Stimulated activated CD8-positive, alpha-beta memory T cell treated with anti-CD3 and anti-CD28 coated beads, Interleukin-4, amount 100 ng/mL, for 1 hour (primary cell): ENCODE measurements at places on chromosomes 3 and 15.

DNA sequence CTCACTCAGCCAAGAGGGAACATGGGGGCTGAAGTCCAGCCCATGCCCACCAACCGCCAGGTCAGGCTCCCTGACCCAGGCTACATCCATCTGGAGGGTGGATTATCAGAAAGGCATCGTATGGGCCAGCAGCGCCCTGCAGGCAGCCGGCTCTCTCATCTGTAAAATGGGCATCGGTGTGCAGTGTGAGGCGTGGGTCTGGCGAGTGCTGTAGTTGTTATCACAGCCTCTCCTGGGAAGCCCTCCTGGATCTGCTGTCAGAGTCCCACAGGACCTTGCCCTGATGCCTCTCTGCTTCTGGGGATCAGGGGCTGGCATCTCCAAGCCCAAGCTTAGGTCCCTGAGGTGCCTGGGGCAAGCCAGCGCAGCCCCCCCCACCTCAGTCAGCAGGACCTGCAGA lies 27.4 kb downstream of the CFAP100 start:
- no peak for DNase-seq

- DNase-seq = no peak
These were observed 4.2 kb downstream of the SMAD6 start for GRCh38 chr15:66706225-66706732.

DNA sequence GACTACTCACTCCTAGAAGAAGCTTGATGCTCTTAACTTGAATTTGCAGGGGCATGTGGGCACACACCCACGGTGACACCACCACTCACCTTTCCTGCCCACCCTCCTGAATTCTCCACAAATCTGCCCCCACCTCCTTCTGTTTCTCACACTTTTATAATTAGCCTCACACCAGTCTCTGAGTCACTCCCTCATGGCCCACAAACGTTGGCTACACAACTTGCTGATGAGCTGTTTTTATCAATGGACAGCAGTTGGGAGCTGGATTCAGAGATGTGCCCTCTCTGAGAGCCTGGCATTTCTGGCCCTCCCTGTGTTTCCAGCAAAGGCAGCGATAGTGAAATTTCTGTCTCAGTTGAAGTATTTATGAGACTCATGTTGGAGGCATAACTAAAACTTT lies 1.3 kb downstream of the COLQ start:
- DNase-seq = no peak

DNA sequence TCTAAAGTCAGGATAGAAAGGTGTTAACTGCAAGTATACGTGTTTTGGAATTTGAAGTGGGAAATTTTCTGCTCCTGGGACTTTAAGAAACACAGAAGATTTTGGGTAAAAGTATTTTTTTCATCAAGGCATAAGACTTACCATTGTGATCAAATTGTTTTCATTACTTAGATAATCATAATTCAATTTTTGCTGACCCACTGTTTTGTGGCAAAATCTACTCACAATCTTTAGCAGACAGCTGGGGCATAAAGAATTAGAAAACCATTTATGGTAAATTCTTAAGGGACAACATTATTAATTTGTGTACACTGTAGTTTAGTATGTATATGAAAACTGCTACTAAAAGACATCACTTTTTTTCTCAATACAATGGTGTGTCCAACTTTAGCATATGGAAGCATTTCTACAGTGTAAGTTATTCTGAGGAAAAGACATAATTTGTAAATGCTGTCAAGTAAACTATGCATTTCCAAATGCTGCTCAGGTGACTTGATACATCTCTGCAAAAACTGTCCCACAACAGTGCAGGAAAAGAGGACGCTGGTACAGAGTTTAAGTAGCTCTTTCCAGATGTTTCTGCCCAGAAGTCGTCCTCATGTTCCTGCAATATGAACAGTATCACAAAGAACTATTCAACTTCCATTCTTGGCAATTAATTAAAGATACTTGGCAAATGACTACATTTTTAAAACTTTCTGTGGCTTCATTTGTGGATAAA lies 52.3 kb downstream of the THSD4 start:
- no peak for DNase-seq

DNA sequence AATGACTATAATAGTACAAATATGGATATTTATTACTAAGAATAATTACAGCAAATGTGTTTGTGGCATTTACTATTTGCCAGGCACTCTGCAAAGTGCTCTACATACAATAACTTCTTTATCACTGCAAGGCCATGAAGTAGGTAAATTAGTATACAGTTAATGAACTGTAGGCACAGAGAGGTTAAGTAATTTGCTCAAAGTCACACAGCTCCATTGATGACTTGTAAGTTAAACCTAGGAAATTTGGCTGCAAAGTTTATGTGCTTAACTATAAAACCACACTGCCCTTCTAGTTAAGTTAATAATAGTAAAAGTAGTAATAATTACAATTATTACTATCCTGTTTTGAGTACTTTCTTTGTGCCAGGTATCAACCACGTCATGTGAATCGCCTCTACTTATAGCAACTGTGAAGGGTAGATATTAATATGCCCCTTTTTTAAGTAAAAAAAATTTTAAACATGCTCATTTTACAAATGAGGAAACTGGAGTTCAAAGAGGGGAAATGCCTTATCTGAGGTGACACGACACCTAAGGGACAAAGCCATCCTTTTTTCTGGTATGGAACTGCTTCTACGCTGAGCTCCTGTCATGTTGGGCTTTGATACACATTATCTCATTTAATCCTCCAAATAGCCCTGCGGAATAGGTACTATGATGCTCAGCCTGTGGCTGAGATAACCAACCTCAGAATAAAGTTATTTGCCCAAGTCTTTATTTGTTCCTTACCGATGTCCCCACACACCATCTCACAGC lies 8.5 kb downstream of the BHLHE40 start:
- DNase-seq = no peak

DNA sequence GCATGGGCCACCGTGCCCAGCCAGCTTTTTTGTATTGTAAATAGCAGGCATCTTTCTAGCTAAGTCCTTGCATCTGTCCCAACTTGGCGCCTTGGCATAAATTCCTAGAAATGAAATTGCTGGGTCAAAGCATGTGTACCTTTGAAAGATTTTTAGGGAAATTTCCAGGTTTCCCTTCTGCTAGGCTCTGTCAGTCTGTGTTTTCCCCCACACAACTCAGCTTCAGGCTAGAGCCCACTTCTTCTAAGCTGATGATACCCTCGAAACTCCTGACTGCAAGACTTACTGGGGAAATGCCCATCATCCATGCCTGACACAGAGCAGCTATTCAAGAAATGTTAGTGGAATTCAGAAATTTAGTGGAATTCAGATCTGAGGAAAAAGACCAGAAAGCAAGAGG lies 10.8 kb upstream of the RPL32 start:
- DNase-seq = no peak

GRCh38 chr3:119856695-119857094 lies 74.8 kb downstream of the NR1I2 start:
- DNase-seq = no peak

DNA sequence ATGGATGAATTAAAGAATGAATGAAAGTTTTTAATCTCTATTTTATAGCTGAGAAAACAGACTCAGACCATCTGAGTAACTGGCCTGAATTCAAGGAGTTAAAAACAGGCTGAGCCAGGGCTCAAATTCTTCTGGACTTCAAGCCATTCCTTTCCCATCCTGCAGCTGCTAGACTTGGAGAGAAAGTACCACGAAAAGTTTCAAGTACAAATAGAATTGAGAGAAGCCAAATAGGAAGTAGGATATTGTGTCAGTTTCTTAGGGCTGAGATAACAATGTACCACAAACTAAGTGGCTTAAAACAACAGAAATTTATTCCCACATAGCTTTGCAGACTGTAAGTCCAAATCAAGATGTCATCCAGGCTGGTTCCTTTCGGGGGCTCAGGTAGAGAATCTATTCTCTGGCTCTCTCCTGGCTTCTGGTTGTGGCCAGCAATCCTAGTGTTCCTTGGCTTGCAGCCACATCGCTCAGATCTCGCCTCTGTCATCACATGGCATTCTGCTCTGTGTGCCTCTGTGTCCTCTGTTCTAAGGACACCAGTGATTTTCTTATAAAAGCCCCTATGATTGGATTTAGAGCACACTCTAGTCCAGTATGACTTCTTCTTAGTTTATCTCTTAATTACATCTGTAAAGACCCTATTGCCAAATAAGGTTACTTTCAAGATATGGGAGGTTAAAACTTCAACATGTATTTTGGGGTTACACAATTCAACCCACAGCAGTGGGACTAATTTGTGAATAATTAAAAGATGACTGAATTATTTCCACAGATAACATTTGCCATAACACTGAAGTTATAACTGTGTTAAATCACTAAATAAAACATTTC lies 25.7 kb upstream of the GOLIM4 start:
- DNase-seq = no peak

DNA sequence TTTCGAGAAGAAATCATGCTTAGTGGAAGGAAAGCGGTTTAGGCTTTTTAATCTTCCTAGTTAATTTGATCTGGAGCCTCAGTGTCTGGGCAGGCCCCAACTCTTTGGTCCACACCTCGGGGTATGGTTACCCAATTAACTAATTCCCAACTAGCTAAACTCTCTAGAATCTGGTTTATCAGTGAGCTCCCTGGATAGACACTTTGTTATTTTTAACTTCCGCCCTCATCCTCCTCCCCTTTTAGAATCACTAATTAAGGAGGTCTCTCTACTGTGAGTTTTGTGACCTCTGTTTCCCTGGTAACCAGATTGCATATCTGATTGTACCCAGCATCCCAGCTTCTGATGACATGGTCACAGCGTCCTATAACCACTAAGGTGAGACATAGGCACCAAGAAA lies 112.2 kb downstream of the RARB start:
- no peak for DNase-seq

- DNase-seq = no peak
These were observed 81.6 kb downstream of the KLF15 start for GRCh38 chr3:126275620-126275904.

GRCh38 chr15:39432026-39432425 lies 148.9 kb upstream of the THBS1 start:
- DNase-seq = no peak

DNA sequence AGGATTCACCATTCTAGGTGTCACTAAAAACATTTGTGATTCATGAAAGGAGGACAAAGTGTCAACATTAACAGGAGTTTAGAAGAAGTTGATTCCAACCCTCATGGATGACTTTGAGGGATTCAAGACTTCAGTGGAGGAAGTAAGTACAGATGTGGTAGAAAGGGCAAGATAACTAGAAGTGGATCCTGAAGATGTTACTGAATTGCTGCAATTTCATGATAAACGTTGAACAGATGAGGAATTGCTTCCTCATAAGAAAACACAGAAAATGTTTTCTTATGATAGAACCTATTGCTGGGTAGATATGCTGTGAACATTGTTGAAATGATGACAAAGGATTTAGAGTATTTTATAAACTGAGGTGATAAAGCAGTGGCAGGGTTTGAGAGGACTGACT lies 23.5 kb upstream of the ATP2C1 start:
- DNase-seq = no peak

DNA sequence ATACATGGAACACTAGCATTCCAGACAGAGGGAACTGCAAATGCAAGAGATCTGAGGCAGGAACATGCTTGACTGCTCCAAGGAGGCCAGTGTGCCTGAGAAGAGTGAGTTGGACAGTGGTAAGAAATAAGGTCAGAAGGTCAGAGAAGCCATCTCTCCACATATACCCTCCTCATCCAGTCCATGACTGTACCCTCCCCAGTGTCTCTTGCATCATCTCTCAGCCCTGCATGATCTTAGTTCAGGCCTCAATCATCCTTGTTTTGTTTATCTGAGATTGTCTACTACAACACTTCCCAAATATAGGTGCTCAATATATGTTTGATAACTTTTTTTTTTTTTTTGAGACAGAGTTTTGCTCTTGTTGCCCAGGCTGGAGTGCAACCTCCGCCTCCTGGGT lies 5.5 kb upstream of the RSL24D1 start:
- no peak for DNase-seq

DNA sequence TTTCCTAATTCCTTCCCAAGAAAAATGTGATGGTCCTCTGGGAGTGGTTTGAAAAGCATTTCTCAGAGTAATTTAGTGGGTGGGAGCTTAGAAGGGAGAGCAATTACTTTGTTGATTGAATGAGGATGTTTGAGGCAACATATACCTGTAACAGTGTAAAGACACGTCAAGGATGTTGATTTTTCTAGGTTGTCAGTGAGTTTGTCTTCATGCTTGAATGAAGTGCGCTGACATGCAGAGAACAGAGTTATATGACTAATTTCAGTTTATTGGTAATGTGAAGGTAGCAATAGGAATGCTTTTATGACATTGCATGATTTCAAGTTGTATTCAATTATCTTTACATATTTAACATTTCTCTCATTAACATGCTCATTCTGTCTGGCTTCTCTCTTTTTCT lies 286.9 kb downstream of the NFKBIZ start:
- DNase-seq = no peak

- no peak for DNase-seq
These were observed 11.8 kb upstream of the SLC6A11 start for GRCh38 chr3:10804183-10804648.

DNA sequence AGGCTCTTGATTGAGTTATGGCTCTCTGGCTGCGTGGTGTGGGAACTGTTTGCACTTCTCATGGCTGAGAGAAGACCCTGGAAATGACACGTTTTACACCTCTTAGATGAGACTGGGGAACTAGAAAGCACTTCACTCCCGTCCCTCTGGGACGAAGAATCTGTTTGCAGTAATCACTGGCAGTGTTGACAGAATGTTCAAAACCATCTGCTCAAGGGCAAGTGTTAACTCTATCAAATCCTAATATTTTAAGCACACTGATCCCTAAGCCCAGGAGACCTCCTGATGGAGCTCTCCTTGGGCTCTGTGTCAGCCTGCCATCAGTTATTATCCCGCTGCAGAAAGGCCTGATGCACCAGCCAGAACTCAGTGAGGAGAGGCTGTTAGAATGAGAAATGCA lies 323.8 kb upstream of the DNAJC19 start:
- no peak for DNase-seq

- DNase-seq = no peak
These were observed 578 bp downstream of the OIP5 start for GRCh38 chr15:41331833-41332193.

- DNase-seq = no peak
These were observed 985.2 kb upstream of the SEMA6D start for GRCh38 chr15:46732060-46732459.

DNA sequence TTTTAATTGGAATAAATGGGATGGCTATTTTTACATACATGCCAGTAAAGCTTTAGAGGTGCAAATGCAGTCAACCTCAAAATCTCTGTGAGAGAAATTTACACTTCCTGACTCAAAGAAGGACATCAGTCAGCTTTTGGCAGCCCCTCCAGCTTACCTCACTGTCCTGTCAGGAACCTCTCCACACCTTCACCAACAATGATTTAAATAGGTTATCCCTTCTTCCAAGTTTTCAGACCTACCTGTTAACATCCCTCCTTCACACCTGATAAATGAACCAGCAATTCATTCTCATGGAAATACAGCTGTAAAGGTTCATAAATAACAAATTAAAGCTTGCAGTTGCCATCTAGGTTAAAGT lies 286.1 kb downstream of the SHOX2 start:
- no peak for DNase-seq

DNA sequence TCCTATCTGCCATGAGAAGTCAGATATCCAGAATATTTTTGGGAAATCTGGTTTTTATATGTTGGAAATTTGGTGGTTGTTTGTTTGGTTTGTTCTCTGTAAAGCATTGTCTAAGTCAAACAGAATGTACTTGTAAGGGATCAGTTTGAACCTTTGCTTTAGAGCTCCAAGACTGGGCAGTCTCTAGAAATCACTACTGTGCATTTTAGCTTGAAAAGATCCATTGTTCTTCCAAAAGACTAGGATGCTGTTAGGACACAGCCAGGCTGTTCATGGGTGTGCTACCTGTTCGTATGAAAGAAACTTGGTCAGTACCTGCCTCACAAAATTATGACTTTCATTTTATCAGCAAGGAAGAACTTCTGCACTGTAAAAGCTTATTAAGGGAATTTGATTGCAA lies 182.6 kb downstream of the WDR72 start:
- DNase-seq = no peak
